ENCODE measurements at places on chromosomes 6 and 20. TPM values are rescaled to one million over a fixed set of nuclear protein-coding genes. Genes with fewer than 3 reads are reported as not detected.

Gene LRRC73
- total RNA-seq: 0.17 TPM

Gene HLA-DMB
- 2.2 TPM for total RNA-seq

Gene RAET1L
- not detected for total RNA-seq

Gene MUC21
- total RNA-seq: not detected

Measured in activated CD8-positive, alpha-beta memory T cell treated with anti-CD3 and anti-CD28 coated beads for 36 hours (primary cell).